ENCODE measurements at places on chromosomes 13 and 19.

DNA sequence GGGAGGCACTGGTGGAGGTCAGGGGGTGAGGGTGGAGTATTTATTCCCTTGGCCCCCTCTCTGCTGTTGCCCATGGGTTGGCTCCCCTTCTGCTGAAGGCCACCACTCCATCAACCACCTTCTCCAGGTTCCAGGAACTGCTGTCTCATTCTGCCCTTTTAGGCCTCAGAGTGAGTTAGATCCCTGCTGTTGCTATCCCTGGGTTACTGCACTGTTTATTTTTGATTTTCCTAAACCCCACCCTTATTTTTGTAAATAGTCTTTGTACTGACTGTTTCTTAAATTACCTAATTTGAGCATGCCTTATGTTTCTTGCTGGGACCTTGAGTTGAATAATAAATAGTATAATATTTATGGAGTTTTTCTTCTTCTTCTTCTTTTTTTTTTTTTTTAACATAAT is 132.8 kb downstream of the RGCC start:
- no peak for DNase-seq

DNA sequence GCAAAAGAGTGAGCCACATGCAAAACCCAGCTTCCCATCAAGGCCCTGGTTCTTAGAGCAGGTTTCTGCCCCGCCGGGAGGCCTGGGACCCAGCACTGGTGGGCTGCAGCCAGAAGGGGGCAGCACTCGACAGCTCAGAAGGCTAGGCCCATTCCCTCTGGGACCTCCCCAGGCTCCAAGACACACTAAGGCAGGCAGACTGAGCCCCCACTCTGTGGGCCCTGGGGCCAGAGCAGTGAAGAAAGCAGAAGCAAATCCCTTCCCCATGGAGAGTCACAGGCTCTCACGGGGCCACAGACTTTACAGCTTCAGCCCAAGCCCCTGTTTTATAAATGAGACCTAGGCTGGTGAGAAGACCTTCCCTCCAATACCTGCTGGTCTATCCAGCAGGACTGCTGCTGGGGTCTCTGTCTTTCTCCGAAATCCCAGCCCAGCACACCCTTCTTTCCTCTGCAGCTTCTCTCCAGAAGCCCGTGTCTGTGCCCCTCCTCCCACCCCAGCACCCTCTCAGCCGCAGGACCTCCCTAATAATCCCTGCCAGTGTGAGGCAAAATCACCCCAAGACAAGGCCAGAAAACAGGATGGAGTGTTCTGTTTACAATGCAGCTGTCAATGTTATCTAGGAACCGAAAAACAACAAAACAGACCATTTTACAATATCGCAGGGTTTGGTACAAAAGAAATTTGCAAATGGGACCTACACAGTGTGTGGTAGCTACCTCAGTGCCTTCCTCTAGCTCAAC is 109.3 kb downstream of the ABCC4 start:
- DNase-seq = peak; percentile 81

DNA sequence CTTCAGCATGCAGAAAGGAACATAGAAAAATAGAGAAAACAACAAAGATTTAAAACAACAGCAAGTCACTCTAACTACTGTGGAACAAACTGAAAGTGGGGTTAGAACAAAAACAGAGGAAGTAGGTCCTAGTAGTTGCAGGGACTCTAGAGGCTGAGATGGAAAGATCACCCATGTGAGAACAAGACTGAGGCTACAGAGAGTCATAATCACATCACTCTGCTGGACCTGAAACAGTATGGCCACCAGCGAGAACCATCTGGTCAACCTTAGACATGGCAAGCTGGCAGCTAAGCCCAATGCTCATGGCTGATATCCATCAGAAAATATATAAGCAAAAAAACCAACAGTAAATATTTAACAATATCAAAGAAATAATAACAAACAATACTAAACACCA is 35.8 kb upstream of the ZNF724 start:
- no peak for DNase-seq

- no peak for DNase-seq
Measured at GRCh38 chr13:46463719-46464118, 76.7 kb upstream of the RUBCNL start.

DNA sequence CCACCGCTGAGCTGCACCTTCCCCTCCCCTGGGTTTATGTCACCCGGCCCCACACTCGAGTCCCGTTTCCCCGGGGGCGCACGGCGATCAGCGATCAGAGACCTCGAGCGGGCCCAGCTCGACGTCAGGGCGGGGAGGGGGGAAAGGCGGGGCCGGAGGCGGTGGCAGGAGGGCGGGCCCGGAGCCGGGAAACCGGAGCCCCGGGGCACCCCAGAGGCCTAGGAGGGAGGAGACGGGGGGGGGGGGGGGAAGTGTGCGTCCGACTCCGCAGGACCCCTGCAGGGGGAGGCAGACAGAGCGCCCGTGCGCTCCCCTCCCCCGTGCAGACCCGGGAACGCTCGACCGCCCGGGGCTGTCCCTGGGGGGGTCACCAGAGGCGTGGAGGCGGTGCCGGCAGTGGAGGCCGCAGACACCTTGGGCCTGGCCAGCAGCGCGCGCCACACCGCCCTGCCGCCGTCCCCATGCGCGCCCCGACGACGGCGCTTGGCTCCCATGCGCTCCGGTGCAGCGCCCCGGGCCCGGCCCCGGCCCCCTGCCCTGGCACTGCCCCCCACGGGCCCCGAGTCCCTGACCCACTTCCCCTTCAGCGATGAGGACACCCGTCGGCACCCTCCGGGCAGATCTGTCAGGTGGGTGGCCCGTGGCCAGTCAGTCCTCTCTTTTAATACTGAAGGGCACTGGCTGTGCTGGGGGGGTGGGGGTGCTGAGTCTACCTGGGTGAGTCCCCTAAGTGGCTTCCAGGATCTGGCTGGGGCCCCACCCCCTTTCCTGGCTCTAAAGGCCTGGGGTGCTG is 11.8 kb downstream of the PDE4A start:
- DNase-seq = peak; percentile 57

GRCh38 chr13:102333320-102334198 is 68.3 kb downstream of the FGF14 start:
- DNase-seq = no peak

GRCh38 chr19:3024509-3024869 is 4.6 kb downstream of the TLE2 start:
- DNase-seq = no peak

GRCh38 chr19:48351341-48351752 is 12.4 kb downstream of the TMEM143 start:
- peak; percentile 88 for DNase-seq

- no peak for DNase-seq
Measured at GRCh38 chr13:46604226-46604990, 51.4 kb downstream of the LRCH1 start.

DNA sequence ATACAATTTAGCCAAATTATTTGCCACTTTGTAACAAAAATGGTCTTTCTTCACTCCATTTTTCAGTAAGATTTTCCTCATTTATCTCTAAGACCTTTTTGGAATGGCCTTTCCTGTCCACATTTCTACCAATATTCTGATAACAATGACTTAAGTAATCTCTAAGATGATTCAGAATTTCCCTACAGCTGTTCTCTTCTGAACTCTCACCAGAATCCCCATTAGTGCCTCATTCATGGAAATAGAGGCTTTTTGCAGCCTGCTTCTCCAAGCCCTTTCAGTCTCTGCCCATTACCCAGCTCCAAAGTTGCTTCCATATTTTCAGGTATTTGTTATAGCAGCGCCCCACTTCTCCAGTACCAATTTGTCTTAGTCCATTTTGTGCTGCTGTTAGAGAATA is 867.0 kb downstream of the GPC5 start:
- no peak for DNase-seq

DNA sequence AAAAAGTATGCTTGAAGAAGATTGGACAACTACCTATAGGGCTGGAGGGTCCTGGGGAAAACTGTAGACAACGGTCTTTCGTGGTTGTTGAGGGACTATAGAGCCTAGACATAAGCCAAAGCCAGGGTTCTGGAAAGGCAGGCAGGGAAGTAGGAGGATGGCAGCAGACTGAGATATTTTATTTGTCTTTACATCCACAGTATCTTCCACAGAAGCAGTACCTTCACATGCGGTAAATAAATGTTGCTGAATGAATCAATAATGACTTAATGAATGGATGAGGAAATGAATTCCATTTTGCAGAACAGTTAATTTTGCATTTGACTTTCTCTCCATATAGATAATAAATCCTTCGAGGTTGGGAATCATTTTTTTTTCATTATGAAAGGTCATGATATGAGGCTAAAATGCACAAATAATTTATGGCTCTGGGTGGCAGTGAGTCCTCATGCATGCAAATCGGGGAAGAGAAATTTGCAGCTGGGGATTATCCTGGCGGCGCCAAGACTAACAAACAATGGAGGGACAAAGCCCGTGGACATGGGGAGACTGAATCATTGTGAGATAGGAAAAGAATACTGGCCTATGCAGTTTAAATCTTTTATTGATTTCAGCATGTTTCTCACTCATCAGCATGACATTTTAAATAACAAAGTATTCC is 102.0 kb downstream of the ERCC5 start:
- no peak for DNase-seq

- DNase-seq = no peak
Measured at GRCh38 chr13:99962242-99962641, 9.3 kb downstream of the ZIC5 start.

DNA sequence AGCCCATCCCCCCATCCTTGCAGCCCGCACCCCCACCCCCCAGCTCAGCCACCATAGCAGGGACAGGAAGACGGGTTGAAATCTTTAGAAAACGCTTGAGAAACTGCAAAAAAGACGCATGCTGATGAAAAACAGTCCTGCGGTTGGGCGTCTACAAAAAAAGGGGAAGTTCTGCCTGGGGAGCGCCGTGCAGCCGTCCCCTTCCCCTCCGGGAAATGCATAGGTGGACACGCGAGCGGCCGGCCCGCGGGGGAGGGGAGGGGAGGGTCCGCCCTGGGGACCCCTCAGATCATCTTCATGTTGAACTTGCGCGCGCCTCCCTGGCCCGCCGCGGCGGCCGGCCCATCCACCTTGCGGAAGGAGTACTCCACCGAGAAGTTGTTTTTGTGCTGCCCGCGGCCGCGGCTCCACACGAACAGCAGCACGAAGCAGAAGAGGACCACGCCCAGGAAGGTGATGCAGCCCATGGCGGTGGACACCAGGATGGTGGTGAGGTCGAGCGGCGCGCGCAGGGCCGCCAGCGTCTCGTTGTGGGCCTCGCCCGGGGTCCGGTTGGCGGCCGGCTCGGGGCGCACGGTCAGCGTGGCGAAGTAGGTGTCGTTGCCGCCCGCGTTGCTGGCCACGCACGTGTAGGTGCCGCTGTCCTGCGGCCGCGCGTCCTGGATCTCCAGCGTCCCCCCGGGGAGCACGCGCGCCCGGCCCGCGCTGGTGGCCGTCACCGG is 7.9 kb upstream of the PEAK3 start:
- peak; percentile 58 for DNase-seq

DNA sequence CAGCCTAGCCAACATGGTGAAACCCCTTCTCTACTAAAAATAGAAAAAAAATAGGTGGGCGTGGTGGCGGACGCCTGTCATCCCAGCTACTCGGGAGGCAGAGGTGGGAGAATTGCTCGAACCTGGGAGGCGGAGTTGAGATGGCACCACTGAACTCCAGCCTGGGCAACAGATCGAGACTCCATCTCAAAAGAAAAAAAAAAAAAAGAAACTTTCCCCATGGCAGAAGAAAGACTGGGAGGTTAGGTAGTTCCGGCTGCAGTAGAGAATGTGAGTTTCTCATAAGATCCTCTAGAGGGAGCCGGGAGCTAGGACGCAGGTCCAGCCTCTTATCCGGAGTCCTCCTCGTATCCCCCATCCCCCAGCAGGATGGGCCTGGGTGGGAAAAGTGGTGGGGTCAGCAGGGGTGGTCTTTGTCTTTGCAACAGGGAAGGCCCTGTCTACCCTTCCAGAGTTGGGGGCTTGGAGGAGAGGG is 13.2 kb upstream of the CREB3L3 start:
- DNase-seq = peak; percentile 28

DNA sequence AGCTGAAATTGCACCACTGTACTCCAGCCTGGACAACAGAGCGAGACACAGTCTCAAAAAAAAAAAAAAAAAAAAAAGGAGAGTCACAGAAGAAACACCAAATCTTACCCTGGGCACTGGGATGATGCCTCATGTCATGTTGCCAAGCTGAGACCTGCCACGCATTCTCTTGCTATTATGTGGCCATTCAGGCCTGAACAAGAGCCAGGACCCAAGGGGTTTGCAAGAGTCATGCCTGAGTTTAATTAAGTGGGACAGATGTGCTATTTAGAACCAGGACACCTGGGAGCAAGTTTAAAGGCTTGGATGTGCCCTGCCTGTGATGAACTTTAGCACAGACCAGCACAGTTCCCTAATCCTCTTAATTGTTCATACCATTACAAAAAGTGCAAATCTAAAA is 9.8 kb downstream of the PNMA8A start:
- no peak for DNase-seq

DNA sequence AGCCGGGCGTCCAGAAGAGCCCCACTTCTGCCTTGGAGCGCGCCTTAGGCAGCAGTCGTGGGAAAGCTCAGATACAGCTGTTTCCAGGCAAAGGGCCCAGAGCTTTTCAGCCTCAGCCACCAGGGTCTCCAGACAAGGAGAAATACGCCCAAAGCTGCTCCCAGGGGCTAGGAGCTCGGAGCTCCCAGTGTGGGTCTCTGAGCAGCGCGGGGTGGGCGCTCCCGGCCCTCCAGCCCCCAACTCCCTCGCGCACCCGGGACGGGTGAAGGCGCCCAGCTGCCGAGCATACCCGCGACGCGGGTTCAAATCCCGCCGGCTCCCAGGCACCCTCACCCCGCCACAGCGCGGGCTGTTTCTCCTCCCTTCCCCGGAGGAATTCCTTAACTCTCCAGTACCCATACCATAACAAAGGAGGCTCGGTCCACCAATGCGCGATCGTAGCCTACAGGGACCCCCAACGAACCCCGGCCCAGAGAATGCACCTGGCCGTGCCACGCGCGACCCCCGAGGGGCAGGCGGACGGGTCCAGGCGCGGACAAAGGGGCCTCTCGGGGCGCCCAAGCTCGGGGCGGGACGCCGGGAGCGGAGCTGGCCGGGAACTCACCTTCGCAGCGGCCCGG is 507 bp downstream of the COL4A1 start:
- no peak for DNase-seq

- no peak for DNase-seq
Measured at GRCh38 chr13:82962397-82962796, 919.9 kb downstream of the SLITRK1 start.

GRCh38 chr13:52945348-52945747 is 83.3 kb upstream of the OLFM4 start:
- no peak for DNase-seq

DNA sequence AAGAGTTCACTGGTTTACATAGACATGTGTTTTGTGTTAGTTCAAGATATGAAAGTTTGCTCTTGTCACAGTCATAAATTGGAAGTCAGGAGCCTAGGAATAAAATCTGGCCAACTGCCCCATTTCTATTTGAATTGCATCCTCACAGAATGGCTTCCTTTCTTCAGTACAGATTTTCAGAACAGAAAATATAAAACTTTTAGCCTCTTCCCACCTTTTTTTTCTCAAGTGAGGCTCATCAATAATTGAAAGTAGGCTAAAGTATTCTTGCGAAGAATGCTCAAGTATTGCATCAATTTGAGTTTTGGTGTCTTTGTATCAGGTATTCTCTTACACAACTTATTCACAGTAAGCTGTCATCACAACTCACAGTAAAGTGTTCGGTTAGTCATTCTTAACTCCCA is 802.7 kb downstream of the PCDH9 start:
- DNase-seq = no peak

GRCh38 chr13:41833201-41833600 is 127.7 kb downstream of the VWA8 start:
- no peak for DNase-seq

GRCh38 chr13:41696163-41697003 is 239.0 kb downstream of the RGCC start:
- no peak for DNase-seq
